ENCODE measurements at places on chromosomes 7 and 10. TPM values are rescaled to one million over a fixed set of nuclear protein-coding genes. Genes with fewer than 3 reads are reported as not detected.

The EVX1 gene
- total RNA-seq: not detected

The MMRN2 gene
- 2.7 TPM for total RNA-seq

The TAS2R40 gene
- total RNA-seq: not detected

The KCNIP2 gene
- total RNA-seq: 5.9 TPM

The GRM3 gene
- total RNA-seq: 0.30 TPM

The DOCK4 gene
- total RNA-seq: 16.1 TPM

The CTTNBP2 gene
- total RNA-seq: 11.4 TPM

The NEUROD6 gene
- not detected for total RNA-seq

The MACC1 gene
- total RNA-seq: 0.21 TPM

The MSMB gene
- 0.89 TPM for total RNA-seq

The DPP6 gene
- total RNA-seq: 1.1 TPM

The TAS2R41 gene
- 0.10 TPM for total RNA-seq

The ATOH7 gene
- total RNA-seq: 0.15 TPM

The SPRN gene
- total RNA-seq: 0.18 TPM

DNA sequence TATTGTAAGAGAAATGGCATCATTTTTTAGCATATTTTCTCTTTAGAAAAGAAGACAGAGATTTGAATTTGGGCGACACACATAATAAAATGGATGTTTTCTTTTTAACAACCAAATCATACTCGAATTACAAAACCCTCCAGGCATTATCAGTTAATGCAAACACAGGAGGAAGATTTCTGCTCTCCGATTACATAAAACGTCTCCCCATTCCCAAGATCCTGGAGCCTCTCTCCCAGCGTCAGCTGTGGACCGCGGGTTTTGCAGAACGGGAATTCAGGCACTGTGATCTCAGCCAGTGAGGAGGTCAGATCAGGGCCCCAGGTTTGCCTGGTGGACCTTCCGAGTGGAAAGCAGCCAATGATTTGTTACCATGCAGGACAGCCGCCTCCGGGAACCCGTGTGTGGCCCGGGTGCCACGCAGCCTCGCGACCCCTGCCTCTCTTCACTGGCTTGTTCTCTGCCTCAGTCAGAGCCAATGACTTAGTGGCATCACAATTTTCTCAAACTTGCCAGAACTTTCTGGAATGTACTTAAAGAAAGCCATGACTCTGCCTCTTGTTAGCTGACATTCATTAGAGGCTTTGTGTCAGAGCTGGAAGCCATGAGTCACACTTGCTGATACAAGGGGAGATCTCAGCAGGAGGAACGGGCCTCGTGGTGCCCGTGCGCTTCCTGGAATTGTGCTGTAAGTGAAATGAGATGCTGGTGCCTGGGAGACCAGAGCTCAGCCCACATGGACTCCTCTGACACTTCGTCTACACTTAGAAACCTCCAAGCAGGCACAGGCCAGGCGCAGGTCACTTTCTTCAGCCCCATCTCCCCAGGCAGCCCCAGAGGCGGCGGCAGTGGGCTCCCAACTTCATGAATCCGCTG lies 246.1 kb downstream of the KLF6 start:
- no peak for DNase-seq

DNA sequence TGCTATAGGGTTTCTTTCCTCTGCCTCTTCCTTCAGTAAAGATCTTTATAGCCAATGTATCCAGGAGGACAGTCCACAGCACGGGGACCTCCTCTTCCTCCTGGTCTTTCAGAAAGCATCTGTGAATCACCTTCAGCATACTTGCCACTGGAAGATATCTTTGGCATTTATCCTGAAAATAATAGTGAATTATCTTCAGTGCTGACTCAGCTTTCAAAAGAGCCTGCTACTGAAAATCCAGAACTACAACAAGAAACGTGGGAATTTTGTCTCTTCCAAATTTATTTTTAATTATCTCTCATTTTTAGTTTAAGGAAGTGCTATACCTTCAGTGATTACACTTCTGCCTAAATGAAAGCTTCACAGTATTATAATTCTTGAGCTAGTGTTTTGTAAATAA lies 7.6 kb upstream of the UNC5B start:
- no peak for DNase-seq

- peak; percentile 72 for DNase-seq
These were observed 640 bp downstream of the ANKMY2 start for GRCh38 chr7:16644636-16645592.

DNA sequence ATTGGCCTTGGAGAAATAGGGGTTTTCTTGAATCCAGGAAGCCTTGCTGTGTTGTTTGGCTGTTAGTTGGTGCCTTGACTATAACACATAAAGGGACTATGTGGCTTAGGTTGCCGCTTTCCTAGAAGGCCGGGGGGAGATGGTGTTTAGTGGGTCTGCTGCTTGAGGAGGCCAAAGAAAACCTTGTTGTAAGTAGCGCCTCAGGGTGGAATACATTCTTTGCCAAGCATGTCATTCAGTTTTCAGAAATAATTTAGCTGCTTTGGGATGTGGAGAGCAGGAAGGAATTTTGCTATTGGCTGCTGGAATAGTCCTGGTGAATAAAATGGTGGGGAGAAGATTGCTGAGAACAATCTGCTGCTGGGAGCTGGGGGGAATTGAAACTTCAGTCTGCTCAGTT lies 132.9 kb upstream of the WNT16 start:
- DNase-seq: no peak

GRCh38 chr10:73163096-73163495 lies 4.7 kb downstream of the ECD start:
- no peak for DNase-seq

GRCh38 chr7:134691546-134692343 lies 45.1 kb downstream of the BPGM start:
- DNase-seq: no peak

DNA sequence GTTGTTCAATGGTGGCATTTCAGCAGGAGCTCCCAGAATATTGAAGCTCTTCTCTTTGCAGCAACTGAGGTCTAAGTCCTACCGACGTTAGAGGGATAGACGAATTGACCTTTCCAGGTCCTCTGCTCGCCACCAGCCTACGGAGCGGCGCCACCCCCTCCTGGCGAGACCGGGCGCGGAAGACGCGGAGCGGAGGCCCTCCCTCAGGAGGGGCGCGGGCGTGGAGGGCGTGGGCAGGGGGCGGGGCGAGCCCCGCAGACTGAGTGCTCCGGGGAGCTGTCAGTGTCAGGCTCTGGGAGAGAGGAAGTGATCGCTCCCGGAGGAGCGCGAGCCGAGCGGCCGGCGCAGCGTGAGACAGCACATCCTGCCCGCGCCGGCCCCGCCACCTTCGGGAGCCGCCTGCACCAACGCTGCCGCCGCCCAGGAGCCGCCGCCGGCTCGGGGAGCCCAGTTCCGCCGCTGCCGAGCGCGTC lies at the start of gene DYNC1I1:
Gene DYNC1I1 (plus strand): TSS at position 257 of the 473 bp plus-strand sequence. CDS start 32,176 bp downstream, outside the sequence.
- peak; percentile 85 for DNase-seq

- DNase-seq: no peak
These were observed 42.9 kb upstream of the IKZF1 start for GRCh38 chr7:50261593-50261992.

GRCh38 chr10:5467634-5468255 lies 31.6 kb downstream of the CALML5 start:
- no peak for DNase-seq

DNA sequence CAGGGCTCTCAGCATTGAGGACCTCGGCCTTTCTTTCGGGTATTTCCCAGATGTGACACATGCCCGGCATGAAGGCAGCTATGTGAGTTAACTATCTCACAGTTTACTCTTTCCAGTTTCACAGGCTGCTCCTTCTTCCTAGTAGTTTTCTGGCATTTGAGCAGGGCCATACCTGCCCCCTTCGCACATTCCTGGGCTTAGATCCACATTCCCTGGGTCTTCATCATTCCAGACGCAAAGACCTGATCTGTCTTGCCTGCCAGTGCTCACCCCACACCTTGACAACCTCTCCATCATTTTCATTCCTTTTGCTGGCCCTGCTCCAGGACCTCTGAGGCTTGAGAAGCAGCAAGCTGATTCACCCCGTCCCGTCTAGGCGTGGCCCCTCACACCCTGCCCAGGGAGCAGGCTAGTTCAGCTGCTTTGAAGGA lies 227.5 kb downstream of the WDR11 start:
- DNase-seq: no peak

GRCh38 chr7:68306692-68307107 lies 1291.6 kb upstream of the AUTS2 start:
- no peak for DNase-seq

- DNase-seq: no peak
These were observed 56.2 kb downstream of the MINDY3 start for GRCh38 chr10:15804109-15804508.

- DNase-seq: no peak
These were observed 40.7 kb downstream of the RALA start for GRCh38 chr7:39664057-39664456.

GRCh38 chr10:54665095-54665494 lies 135.9 kb downstream of the PCDH15 start:
- DNase-seq: no peak

DNA sequence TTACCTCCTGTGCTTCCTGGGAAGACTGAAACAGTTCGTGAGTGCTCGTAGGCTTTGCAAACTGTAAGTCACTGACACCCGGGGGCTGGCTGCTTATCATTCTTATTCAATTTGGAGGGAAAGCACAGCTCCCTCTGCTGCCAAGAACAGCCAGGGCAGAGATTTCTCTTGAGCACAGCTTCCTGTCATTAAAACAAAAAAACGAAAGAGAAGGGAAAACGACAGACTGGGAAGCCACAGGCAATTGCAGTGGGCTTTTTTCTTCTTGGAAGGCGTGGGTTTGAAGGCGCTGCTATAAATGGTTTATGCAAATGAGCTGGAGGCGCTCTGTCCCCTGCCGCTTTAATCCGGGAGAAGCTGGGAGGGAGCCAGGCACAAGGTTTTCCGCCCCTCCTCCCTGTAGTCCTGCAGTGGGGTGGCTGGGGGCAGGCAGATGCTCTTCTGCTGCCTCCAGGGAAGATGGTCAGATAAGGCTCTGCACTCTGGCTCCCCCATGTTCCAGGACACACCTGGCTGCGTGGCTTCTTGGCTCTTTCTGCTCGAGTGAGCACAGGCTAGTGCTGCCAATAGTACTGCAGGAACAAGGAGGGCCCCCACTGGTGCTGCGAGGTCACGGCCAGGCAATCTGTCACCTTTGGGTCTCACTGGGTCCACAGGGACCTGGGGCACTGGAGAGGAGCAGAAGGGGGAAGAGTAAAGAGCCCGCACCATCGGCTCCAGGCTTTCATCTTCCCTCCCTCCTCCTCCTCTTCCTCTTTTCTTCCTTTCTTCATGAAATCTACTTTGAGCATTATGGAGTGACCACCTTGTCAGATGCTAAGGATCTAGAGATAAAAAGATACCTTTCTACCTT lies 49.5 kb downstream of the NEURL1 start:
- peak; percentile 84 for DNase-seq

- no peak for DNase-seq
These were observed 55.5 kb downstream of the VWA2 start for GRCh38 chr10:114294549-114294948.

DNA sequence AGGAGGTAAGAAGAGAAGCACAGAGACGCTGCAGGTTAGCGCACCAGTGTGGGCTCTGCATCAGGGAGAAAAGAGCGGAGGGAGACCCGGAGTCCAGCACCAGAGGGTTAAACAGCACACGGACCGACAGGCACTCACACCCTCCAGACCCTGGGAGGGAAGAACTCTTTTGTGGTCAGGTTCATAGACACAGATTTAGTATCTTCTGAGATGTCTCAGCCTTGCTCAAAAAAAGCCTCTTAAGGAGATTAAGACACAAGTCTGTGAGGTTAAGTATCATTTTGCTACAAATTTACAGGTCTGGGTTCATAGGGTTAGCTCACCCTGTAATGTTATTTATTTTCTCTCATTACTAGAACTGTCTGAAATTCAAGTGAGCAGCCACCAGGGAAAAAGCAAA lies 16.8 kb upstream of the NDST2 start:
- no peak for DNase-seq

- DNase-seq: no peak
These were observed 56.9 kb downstream of the HIBADH start for GRCh38 chr7:27605689-27606269.

GRCh38 chr7:46720761-46721160 lies 799.7 kb upstream of the IGFBP3 start:
- DNase-seq: no peak

DNA sequence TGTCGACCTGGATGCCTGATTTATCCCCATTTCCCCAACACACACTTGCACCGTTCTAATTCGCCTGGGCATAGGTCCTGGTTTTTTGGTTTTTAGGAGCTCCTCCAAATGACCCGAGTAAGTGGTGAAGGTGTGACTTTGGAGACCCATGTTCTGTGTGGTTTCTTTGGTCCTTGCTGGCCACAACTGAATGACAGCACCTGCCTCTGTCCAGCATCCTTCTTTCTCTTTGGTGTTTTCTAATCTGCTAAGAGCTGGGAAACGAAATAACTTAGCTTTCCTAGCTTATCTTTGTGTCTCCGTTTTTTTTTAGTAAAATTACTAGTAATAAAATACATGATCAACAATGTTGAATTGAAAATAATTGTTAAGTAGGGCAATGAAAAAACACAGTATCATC lies 120.2 kb downstream of the PRLHR start:
- DNase-seq: no peak

DNA sequence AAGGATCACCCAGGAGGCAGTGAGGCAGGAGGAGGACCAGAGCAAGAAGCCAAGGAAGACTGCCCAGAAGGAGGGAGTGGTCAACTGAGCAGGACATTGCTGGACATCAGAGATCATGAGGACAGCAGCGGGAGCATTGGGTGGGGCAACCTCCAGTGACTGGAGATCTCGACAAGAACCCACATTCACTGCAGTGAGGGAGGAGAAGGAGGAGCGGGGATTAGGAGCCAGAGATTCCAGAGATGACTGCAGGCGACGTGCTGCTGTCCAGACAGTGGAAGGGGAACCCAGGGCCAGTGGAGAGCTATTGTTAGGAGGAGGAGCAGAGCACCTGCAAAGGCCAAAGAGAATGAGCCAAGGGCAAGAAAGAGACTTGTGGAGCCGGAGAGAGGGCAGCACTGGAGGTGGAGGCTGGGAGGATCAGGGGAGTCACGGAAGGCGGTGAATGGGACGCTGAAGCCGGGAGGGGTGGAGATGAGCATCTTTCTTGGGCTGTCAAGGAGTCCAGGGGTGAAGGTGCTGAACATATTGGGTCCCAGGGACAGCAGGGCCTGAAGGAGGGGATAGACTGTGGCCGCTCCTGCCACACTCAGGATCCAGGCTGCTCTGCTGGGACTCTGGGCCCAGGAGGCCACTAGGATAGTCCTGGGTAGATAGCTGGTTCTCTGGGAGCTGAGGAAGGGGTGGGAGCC lies 140.1 kb upstream of the UNC5B start:
- no peak for DNase-seq

GRCh38 chr7:36032361-36032818 lies 120.7 kb upstream of the EEPD1 start:
- no peak for DNase-seq

- DNase-seq: no peak
These were observed 43.9 kb downstream of the HIP1 start for GRCh38 chr7:75694638-75695399.

DNA sequence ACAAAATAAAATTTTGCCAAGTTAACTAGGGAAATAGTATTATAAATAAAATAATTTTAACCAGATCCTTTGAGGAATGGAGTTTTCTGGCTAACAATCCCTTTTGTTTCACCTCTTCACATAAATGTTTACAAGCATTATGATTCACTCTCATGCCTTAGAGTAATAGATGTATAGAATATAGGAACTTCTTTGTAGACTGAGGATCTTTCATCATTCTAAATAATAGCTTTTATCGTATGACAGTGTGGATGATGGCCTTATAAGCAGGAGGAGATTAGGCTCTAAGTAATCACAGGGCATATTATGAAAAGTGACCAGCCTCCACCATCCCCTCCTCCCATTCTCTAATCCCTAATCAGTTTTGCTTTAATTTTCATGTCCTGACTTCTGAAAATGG lies 13.5 kb downstream of the ING3 start:
- no peak for DNase-seq

GRCh38 chr10:114893251-114893650 lies 44.7 kb upstream of the TRUB1 start:
- no peak for DNase-seq
